CD8-positive, alpha-beta memory T cell (primary cell): ENCODE measurements at places on chromosomes 7 and 10. TPM values are rescaled to one million over a fixed set of nuclear protein-coding genes. Genes with fewer than 3 reads are reported as not detected.

FEZF1 gene
- polyA plus RNA-seq: not detected

AGAP5 gene
- 0.45 TPM for polyA plus RNA-seq

CUZD1 gene
- 1.6 TPM for polyA plus RNA-seq

TUBB8 gene
- not detected for polyA plus RNA-seq

LIPF gene
- not detected for polyA plus RNA-seq

CADPS2 gene
- polyA plus RNA-seq: not detected

TFEC gene
- polyA plus RNA-seq: not detected

YKT6 gene
- polyA plus RNA-seq: 44.9 TPM

CCDC172 gene
- polyA plus RNA-seq: not detected

TET1 gene
- 1.9 TPM for polyA plus RNA-seq

CALML5 gene
- polyA plus RNA-seq: not detected

CDC14C gene
- polyA plus RNA-seq: not detected

SPDYE18 gene
- not detected for polyA plus RNA-seq

WBP1L gene
- polyA plus RNA-seq: 28.5 TPM

KLF14 gene
- polyA plus RNA-seq: not detected

TRIM50 gene
- not detected for polyA plus RNA-seq

LBX1 gene
- polyA plus RNA-seq: not detected

RELN gene
- polyA plus RNA-seq: not detected

PRPS1L1 gene
- polyA plus RNA-seq: not detected

FANK1 gene
- not detected for polyA plus RNA-seq

IL2RA gene
- polyA plus RNA-seq: 8.3 TPM

POLL gene
- 15.9 TPM for polyA plus RNA-seq

EFCAB10 gene
- not detected for polyA plus RNA-seq

VAX1 gene
- not detected for polyA plus RNA-seq

MICU1 gene
- polyA plus RNA-seq: 25.3 TPM

RHOBTB1 gene
- polyA plus RNA-seq: not detected

TLX1 gene
- not detected for polyA plus RNA-seq

ZPBP gene
- polyA plus RNA-seq: not detected

MYOZ1 gene
- polyA plus RNA-seq: not detected

GPR15LG gene
- polyA plus RNA-seq: not detected

NSUN6 gene
- 8.6 TPM for polyA plus RNA-seq

TMEM209 gene
- 43.1 TPM for polyA plus RNA-seq

SKIDA1 gene
- polyA plus RNA-seq: 0.20 TPM

MYO3A gene
- not detected for polyA plus RNA-seq

ST7 gene
- polyA plus RNA-seq: 7.9 TPM

PNLIP gene
- polyA plus RNA-seq: not detected

COBL gene
- polyA plus RNA-seq: not detected

DPYSL4 gene
- not detected for polyA plus RNA-seq

MOGAT3 gene
- polyA plus RNA-seq: not detected

ANKRD1 gene
- polyA plus RNA-seq: not detected

ADCK2 gene
- 32.5 TPM for polyA plus RNA-seq

POU6F2 gene
- not detected for polyA plus RNA-seq

AFAP1L2 gene
- 2.9 TPM for polyA plus RNA-seq
